Cerebellar nuclear complex (tissue), 1 donor: ENCODE measurements at places on chromosomes 5 and 9.

DNA sequence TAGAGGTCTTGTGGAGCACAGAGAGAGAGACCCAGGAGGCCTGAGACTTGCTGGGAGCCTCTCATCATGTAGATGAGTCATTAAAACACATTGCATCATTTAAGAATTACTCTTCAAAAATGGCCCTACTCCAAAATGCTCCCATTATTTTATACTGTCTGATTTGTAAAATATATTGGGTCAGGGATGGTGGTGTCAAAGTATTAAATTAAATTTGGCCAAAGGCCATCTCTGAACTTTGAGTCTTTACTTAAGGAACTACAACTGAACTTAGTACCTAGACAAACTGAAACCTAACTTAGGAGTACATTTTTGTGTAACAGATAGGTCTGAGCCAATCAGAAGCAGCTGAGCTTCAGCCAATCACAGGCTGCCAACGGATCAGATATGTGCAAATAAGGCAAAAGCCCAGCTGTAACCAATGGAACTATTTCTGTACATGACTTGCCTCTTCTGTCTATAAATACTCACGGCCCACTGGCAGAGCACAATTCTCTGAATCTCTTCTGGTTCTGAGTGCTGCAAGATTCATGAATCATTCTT lies 657.2 kb downstream of the TLE1 start:
- no peak for DNase-seq

DNA sequence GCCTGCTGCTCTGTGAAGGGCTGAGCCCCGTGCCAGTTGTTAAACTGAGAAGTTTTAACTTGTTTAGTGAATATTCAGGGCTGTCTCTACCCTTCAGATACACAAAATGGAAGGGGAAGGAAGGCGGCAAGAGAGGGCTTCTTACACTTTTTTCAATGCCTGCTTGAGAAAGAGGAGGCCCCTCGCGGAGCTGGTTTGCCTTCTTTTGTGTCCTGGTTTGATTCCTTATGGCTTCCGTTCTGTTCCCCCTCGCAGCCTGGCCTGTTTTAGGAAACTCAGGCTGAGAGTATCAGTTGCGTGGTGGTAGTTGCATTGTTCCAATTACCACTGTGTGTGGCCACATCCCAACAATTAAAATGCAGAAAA lies 1.0 kb downstream of the FAM53C start:
- DNase-seq, result no peak

- DNase-seq, result peak; percentile 45
These were observed 41.7 kb downstream of the RETREG1 start for GRCh38 chr5:16574789-16575721.

DNA sequence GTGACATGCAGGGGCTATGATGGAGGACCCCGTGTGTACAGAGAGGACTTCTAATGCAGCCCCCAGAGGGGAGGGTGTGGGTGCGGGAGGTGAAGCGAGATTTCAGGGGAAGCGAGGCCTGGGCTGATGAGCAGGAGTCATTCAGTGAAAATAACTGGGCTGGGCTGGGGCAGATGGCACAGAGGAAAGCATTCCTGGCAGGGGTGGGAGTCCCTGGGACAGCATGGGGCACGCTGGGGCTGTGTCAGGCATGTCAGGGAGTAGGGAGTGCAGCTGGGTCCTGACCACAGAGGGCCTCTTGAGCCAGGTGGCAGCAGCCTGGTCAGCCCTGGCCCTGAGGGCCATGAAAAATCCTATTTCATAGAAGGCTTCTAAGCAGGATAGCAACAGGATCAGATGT lies 36.6 kb downstream of the COL15A1 start:
- no peak for DNase-seq

DNA sequence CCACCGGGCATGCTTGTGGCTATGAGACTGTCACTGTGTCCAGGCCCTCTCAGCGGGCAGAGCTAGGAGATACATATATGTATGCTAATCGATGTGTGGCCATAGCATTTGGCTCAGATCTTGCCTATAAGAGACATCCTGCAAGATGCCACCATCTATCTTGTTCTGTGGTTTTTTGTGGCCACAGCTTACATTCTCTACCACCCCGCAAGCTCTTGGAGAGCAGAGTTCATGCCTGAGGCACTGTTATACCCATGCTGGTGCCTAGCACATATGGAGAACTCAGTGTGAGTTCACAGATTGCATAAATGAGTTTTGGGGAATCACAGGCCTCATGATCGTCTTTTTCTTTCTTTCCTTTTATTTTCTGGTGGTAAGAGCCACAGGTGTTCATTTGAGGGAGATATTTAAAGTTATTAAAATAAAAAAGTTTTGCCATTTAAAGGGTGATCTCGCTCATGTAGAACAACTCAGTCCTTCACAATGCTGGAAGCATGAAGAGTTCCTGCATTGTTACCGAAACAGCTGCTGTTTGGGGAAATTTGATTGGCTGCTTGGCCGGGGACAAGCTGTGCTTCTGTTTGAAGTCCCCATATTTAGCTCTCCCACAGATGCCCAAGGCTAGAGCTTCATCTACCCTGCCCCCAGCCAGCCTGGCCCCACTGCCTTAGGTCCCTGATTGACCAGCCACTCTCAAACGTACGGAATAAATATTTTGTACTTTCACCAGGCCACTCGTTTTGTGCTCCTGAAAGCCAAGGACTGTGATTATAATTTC lies 169.2 kb upstream of the MAP1B start:
- peak; percentile 48 for DNase-seq

GRCh38 chr5:28110781-28111180 lies 1072.4 kb upstream of the CDH9 start:
- no peak for DNase-seq

GRCh38 chr9:121627427-121627826 lies 24.0 kb upstream of the DAB2IP start:
- no peak for DNase-seq

DNA sequence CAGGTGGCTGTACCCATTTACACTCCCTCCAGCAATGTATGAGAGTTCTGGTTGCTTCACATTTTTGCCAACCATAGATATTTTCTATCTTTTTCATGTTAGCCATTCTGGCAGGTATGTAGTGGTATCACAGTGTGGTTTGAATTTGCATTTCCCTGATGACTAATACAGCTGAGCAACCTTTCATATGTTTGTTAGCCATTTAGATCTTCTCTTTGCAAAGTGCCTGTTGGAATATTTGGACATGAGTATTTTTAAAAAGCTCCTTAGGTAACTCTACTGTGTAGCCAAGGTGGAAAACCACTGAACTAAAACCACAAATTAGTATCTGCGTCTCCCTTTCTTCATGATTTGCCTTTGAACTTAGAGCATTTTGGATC lies 31.9 kb downstream of the IRF1 start:
- DNase-seq, result no peak

- DNase-seq, result no peak
These were observed 717.3 kb upstream of the CHD1 start for GRCh38 chr5:99646011-99646647.

DNA sequence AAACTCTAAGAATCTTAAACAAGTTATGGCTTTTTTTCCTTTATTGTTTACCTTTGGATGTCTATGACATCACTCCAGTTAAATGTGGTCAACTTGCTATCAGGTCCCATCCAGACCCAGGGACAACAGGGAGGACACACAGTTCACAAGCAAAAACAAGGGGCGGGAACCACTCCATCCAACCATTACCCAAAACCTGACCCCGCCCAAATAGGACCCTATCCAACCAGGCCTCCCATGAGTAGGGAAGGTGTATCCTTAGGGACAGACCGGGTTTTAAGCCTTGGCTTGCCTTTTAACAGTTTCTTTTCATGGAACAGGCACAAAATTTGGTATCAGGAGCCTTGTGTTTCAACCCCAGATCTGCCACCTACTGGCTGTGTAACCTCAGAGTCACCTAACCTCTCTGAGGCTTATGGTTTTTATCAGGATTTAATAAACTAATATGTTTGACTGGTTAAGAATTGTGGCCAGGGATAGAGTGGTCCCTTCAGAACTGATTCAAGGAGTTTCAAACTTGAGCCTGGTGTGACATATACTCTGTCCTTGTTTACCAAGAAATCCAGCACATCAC lies 127.7 kb upstream of the RAD23B start:
- DNase-seq, result no peak

- no peak for DNase-seq
These were observed 399.8 kb downstream of the OSTF1 start for GRCh38 chr9:75487856-75488718.

DNA sequence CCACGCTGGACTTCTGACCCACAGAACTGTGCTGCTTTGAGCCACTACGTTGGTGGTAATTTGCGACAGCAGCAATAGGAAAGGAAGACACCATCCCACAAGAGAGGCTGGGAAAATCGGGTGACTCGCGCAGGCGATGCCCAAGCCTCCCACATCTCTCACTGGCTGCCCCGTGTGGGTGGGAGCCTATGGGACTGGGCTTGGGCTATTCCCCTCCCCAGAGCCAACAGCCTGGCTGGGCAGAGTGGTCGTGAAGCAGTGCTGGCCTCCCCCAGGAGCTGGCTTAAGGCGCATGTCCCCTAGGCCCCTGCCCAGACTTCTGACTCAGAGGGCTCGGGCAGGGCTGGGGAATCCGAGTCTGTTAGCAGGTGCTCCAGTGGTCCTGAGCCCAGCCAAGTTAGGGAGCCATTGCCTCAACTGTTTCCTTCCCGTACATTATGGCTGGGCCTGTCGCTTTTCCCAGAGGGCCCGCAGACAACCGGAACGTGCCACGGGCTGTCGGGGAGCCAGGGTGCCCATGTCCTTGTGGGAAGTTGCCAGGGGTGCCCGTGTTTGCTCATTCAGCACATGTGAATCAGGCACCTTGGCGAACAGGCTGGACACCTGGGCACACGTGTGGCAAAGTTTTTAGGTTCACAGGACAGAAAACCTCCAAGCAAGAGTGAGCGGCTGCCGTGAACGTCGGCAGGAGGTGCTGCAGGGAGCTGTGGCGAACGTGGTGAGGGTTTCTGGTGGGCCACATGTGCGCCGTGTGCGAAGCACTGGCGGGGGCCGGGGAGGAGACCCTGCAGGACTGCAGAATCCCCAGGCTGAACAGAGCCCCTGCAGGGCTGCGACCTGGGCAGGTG lies 7.0 kb upstream of the RASGEF1C start:
- no peak for DNase-seq

DNA sequence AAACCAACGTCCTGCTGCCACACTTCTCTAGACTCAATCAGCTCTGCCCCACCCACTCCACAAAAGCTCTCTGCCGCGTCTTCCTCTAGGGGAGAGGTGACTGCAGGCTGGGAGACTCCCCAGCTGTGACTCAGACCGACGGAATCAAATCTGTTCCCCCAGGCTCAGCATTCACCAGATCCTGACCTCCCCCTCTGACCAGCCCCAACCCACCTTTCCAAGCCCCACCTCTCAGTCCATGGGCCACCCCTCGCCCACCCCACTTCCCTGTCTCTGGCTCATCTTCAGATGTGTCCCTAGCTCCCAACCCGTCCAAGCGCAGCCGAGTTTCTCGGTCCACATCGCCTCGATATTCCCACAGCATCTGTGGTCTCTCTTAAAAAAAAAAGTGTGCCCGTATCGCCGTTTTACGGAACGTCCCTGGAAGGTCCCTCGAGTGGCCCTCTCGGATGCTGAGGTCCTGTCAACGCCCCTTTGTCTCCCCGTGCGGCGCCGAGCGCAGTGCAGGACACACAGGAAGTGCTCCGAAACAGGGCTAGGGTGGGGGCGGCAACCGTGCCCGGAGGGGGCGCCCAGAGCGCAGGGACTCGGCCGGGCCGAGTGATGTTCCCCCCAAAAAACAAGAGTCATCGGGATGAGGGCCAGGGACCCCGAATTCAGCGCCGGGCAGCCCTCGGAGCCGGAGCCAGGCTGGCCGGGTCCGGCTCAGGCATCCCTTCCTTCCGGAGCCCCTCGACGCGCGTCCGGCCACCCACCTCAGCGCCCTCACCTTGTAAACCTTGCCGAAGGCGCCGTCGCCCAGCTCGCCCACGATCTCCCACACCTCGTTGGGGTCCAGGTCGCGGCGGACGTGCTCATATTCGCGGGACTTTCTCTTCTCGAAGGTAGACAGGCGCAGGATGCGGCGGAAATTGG lies 649 bp downstream of the STK10 start:
- no peak for DNase-seq
